ENCODE measurements at places on chromosomes 13 and 19.

DNA sequence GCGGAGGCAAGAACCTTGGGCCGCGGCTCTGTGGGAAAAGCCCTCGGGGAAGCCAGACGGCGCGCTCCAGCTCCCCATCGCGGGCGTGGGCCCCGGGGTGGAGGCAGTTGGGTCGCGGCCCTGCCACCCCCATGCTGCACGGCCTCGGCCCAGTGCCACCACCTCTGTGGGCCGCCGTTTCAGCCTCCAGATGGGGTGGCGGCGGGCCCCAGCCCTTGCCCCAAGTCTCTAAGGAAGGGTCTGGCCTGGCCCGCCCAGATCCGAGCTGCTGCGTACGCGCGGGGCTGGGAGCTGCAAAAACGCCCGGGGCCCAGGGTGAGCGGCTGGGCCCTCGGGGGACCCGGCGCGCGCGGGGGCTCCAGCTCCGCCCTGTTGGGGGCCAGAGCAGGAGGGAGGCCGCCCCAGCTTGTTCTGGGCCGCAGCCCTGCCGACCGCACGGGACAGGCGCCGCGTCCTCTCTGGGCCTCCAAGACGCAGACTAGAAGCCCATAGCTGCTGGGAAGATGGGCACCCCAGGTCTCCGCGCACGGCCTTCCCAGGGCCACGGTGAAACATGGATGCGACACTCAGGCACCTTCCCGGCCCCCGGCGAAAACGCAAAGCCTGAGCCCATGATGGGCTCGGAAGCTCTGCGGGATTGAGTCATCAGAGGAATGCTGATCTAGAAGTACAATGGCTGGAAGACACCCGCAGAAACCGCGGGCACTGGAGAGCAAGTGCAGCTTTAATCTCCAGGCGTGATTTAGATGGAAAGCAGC lies 110.1 kb downstream of the KCTD15 start:
- DNase-seq: no peak

DNA sequence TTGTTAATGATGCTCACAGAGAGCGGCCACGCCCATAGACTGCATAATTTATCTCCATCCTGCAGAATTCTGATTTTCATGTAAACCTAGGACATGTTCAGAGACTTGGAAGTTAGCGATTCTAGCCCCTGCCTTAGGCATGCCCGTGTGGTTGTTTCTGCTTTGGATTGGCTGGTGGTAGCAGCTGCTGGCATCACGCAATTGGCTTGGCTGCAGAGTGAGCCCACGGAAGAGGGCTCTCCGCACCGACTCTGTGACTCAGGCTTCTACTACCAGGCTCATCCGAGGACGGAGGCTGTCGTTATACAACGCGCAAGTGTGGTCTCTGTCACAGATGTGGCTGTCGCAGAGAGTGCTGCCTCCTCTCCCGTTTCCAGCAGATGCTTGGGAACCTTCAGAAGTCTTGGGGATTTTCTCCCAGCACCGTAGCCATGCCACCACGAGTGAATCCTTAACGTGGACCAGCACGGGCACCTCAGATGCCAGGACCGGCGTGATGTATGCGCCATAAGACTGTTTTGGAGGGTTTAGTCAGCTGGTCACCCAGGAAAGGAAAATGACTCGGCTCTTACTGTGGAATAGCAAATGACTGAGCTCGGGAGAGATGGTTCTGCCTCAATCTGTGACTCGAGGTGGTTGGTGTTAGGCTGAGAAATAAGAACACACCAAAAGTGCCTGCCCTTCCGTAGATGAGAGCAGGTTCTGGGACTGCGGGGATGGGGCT lies 61.0 kb upstream of the F7 start:
- no peak for DNase-seq

GRCh38 chr19:5820785-5821184 lies 15.9 kb downstream of the NRTN start:
- DNase-seq: no peak

DNA sequence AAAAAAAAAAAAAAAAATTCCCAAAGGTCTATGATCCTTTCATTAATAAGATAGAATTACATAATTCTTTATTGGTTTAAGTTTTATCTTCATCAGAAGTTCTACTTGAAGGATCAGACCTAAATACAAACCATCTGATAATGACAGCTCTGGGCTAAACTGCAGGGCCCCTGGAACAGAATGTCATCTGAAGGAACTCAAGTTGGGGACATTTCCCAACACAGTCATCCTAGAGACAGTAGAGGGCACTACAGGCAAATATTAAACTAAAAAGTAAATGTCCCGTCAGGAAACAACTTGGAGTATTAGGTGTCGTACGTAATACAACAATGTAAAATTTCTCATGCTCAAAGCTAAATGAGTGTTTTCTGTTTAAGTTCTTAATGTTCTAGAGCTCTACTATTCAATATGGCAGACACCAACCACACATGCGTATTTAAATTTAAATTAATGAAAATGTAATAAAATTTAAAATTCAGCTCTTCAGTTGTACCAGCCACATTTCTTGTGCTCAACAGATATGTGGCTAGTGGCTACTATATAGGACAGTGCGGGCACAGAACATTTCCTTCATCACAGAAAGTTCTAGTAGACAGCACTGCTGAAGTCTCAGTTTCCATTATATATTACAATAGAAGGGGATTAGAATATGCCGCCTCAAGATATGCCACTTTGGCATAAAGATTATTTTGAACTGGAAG lies 21.8 kb upstream of the NAXD start:
- peak; percentile 72 for DNase-seq

GRCh38 chr13:113443991-113444390 lies 9.3 kb downstream of the ADPRHL1 start:
- DNase-seq: no peak

- DNase-seq: no peak
Observed at GRCh38 chr13:94332359-94333096, 147.0 kb downstream of the DCT start.

DNA sequence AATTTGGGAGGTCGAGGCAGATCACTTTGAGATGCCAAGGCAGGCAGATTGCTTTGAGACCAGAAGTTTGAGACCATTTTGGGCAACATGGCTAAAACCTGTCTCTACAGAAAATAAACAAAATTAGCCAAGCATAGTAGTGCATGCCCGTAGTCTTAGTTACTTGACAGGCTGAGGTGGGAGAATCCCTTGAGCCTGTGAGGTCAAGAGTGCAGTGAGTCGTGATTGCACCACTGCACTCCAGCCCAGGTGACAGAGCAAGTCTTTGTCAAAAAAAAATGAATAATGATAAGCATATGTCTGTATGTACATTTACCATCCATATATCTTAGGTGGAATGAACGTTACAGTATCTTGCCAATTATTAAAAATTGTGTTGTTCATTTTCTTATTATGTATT lies 2447.7 kb downstream of the PCDH9 start:
- no peak for DNase-seq

DNA sequence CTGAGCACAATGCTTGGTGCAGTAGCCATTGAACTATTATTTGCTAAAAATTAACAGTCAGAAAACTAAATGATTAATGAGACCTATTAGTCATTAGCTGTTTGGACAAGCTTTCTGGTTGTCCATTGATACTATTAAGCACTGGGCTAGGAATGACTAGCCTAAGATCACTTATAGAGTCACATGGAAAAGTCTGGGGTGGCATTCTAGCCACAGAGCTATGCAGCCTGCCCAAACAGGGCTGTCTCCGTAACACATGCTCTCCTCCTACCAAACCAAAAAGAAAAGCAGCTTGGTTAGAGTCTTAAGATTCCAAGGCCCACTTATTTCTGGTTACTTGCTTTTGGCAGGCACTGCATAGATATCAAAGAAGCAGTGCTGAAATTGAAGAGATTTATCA lies 193.5 kb upstream of the NBEA start:
- no peak for DNase-seq

GRCh38 chr19:47598407-47599349 lies 10.3 kb upstream of the BICRA start:
- DNase-seq: peak; percentile 74

- DNase-seq: no peak
Observed at GRCh38 chr19:44588771-44589112, 24.6 kb upstream of the IGSF23 start.

- DNase-seq: peak; percentile 12
Observed at GRCh38 chr19:15869109-15869555, 28.7 kb downstream of the CYP4F2 start.

- DNase-seq: no peak
Observed at GRCh38 chr13:48569104-48569666, 36.3 kb upstream of the RCBTB2 start.

GRCh38 chr19:39834287-39834841 lies 402 bp upstream of the DYRK1B start:
- no peak for DNase-seq

GRCh38 chr13:34654203-34654602 lies 287.9 kb upstream of the NBEA start:
- no peak for DNase-seq

GRCh38 chr13:73767191-73767741 lies 366.9 kb downstream of the KLF12 start:
- DNase-seq: peak; percentile 43

DNA sequence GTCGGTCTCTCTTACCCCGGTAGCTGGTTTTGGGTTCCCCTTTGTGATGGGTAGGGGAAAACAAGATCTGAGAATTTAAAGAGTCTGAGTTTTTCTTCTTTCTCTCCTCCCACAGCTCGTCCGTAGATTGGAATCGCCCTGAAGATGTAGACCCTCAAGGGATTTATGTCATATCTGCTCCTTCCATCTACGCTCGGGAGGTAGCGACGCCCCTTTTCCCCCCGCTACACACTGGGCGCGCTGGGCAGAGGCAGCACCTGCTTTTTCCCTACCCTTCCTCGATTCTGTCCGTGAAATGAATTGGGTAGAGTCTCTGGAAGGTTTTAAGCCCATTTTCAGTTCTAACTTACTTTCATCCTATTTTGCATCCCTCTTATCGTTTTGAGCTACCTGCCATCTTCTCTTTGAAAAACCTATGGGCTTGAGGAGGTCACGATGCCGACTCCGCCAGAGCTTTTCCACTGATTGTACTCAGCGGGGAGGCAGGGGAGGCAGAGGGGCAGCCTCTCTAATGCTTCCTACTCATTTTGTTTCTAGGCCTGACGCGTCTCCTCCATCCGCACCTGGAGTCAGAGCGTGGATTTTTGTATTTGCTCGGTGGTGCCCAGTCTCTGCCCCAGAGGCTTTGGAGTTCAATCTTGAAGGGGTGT lies 7.1 kb upstream of the SELENOV start:
- no peak for DNase-seq

- peak; percentile 12 for DNase-seq
Observed at GRCh38 chr19:29117926-29118325, 95.0 kb downstream of the UQCRFS1 start.

GRCh38 chr13:34750078-34750931 lies 191.8 kb upstream of the NBEA start:
- peak; percentile 71 for DNase-seq

DNA sequence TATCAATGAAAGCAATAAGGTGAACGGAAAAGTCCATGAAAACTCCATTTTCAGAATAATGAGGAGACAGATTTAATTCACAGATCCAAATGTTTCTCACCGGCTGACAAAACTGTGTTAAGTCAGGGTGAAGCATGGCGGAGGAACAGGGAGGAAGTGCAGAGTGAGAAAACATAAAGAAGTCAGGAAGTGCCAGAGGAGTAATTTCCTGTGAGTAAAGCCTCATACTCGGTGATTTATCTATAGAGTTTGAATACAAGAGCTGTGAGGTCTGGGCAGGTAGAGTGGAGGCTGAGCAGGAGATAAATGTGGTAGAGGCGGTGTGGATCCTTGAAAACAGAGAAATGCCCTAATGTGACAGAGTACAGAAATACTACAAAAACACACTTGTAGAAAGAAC lies 11.4 kb downstream of the CARD8 start:
- no peak for DNase-seq

DNA sequence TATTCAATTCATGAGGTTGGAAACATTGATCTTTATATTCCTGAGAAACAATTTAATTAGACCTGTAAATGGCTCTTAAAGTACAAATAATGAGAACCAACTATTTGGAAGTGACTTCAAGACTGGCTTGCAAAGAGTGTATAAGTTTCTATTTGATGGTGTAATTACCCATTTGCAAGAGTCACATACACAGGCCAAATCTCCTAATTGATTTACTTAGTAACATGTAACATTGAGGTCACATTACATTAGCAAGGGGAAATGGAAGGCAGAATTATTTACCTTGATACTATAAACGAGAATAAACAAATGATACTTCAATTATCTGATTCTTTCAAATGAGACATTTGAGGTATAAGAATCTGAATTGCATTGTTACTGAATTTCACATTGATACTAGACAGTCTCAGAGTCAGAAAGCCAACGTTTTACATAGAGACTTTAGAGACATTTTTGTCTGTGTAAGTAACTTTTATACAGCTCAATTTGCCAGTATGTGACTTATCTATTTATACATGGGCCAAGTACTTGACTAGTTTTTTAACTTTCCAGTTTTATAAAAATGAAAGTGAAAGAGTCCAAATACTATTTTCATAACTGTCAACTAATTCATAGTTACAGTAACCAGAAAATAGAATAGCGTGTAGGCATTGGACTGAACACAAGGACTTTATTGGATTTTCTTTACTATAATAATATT lies 95.6 kb upstream of the RFC3 start:
- no peak for DNase-seq

GRCh38 chr19:31297991-31298390 lies 51.2 kb downstream of the TSHZ3 start:
- DNase-seq: no peak

- DNase-seq: no peak
Observed at GRCh38 chr13:20015763-20016162, 57.2 kb downstream of the ZMYM2 start.

DNA sequence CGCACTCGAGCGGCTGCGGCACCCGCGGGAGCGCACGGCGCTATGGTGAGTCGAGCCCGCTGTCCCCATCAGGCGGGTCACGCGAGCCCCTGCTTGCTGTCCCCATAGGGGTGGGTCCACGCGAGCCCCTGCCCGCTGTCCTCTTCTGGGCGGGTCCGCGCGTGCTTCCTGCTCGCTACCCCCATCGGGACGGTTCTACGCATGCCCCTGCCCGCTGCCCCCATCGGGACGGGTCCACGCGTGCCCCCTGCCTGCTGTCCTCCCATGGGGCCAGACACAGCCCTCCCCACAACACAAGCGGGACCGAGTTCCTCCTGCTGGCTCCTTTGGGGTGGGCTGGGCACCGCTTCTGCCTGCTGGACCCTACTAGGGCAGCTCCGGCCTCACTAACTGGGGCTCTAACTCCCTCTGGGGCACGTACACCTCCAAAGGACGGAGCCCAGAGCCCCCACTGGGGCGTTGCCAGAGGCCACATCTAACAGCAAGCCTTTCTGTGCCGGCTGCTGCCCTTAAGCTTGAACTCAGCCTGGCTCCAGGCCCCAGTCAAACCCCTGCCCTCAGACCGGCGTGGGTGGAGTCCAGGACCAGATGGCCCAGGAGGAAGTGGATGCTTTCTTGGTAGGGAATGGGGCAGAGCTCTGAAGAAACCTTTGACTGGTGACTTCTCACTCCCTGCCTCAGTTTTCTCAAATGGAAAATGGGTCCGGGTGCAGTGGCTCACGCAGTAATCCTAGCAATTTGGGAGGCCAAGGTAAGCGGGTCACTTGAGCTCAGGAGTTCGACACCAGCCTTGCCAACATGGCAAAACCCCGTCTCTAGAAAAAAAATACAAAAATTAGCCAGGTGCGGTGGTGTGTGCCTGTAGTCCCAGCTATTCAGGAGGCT lies 722 bp downstream of the COLGALT1 start:
- DNase-seq: no peak
